ENCODE measurements at places on chromosomes 16 and 17.
A peak's percentile ranks its signal among the peaks of the same experiment; 100 is the strongest.

DNA sequence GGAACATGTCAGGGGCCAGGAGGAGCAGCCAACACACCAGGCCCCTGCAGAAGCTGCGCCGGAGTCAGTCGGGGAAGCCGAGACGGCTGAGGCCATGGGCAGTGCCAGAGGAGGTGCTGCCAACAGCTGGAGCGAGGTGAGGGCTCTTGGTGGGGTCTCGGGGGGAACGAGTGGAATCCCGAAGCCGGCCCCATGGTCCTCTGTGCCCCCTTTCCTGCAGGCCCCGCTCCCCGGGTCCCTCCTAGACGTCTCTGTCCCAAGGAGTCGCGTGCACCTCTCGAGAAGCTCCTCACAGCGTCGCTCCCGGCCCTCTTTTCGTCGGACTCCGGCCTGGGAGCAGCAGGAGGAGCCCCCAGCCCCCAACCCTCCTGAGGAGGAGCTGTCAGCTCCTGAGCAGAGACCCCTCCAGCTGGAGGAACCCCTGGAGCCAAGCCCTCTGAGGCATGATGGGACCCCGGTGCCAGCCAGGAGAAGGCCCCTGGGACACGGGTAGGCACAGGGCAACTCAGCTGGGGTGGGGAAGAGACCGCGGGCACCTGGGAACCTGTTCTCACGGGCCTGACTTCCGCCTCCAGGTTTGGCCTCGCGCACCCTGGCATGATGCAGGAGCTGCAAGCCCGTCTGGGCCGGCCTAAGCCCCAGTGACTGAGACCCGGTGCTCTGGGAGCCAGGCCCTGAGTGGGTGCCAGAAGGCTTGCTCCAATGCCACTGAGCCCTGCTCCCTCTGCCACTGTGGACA is 3.6 kb downstream of the APOBR start:
- no peak for DNase-seq

GRCh38 chr17:49217651-49218413 is 7.3 kb downstream of the ABI3 start:
- peak; percentile 76 for DNase-seq

GRCh38 chr17:2929881-2930533 is 133.4 kb downstream of the OR1D5 start:
- peak; percentile 19 for DNase-seq

DNA sequence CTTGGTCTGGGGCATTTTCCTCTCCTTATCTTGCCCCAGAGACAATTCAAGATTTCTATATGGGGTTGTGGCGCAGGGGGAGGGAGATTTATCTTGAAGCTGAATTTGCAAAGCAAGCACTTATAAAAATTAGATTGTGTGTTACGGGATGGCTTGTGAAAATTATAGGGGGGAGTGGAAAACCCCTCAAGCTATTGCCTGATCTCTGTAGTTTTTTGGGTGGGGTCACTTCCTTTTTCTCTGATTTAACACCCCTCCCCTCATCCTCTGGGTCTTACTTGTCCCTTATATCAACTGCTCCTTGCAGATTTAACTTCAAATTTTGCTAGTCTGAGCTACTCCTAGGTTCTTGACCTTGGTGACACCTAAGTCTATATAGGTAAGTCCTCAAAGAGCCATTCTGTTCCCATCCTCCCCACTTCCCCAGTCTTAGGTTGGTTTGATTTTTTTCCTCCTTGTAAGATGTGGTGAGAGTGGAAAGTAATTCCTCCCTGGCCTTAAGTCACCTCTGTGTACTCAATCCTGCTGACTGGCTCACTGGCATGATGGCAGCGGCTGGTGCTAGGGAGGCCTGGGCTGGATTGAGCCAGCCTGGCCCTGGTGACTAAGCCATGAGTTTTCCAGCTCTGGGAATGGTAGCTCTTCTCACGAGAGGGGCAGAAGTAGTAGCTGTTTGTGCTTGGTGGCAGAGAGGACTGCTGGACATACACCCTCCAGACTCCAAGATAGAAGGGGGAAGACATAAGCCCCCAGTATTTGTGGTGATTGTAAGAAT is 2.3 kb downstream of the ARL4D start:
- DNase-seq = no peak

DNA sequence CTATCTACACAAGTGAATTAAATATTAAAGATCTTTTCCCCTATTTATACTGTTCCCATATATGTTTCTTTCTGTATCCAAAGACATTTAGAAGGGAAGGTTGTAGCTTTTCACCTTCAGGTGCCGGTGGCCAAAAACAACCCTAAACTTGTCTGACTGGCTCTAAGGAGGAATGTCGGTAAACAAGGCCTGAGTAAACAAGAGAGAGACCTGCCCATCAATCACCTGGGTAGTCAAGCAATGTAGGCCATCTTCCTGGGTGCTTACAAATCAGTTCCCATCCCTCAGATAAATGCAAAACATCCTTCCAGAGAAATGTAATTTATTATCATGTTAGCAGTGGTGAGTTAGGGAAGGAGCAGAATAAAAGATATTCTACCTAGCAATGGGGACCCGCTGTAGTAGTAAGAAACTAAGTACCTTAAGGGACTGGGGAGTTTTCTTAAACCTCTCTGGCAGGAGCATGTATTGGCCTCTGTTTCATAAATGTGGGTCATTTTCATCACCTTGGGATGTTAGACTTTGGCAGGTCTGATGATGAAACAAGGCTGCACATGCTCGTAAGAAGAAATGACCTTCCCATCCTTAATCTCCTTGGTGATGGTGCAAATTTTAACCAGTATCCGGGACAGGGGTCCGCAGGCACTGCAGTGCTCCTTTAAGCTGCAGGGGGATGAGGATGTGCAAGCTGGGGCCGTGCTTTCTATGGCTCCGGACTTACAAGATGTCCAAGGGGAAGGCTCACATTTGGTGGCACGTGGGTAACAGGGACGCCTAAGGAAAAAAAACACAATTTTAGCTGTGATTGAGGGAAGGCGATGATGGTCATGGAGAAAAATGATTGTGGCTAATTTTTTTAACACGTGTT is 8.4 kb downstream of the KRT39 start:
- DNase-seq = no peak

GRCh38 chr16:27907457-27907972 is 156.0 kb downstream of the GSG1L start:
- DNase-seq = no peak

DNA sequence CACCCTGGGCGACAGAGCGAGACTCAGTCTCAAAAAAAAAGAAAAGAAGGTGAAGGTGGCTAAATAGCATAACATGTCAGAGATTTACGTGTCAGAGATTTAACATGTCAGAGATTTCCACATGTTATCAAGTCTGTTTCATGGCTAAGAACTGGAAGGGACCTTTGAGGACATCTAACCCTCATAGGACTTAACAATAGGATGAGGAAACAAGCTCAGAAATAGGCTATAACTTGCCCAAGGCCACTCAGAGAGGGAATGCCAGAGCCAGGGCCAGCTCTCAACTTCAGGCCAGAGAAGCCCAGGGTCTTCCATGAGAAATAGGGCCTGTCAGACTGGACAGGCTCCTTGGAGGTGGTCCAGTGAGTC is 26.8 kb upstream of the ZNF629 start:
- no peak for DNase-seq

DNA sequence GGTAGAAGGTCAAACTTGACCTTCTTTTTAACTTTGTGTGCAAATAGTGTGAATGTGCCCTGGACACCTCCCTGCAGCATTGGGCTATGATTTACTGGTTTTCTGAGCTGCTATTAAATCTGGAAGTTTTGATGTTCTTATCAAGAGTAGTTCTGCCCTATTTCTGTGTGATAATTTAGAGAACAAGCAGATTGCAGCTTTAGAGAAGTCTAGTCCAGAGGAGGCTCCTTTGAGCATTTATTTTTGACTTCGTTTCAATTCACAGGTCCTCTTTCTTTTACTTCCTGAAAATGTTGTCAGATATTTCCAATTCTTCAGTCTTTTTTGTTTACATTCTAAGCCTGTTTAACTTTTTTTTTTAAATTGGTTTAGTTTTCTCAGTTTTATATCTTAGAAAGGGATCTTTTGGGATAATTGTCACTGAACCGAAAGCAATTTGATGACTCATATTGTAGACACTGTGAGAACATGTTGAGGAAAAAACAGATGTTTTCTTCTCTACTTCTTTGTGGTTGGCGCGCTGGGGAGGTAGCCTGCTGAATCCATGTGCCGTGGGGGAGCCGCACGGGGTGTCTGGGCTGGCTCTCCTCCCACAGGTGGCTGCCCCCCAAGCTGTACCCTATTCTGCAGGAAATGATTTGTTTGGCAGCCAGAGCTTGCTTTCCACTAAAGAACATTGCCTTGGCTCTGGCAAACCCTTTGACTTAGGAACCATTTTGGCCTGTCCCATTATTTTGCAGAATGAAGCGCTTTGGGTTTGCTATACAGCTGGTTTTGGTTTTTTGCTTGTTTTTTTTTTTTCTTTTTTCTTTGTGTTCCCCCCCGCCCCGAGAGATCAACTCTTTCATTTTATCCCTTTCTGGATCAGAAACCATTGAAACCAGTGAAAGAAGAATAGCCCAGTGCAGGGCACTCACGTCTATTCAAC is 53.4 kb downstream of the MFSD11 start:
- DNase-seq = no peak

- DNase-seq = no peak
Observed at GRCh38 chr16:66382171-66382965, 15.9 kb downstream of the CDH5 start.

GRCh38 chr17:51869387-51869786 is 289.1 kb downstream of the CA10 start:
- no peak for DNase-seq

- DNase-seq = no peak
Observed at GRCh38 chr17:5499476-5500231, 13.3 kb downstream of the MIS12 start.

DNA sequence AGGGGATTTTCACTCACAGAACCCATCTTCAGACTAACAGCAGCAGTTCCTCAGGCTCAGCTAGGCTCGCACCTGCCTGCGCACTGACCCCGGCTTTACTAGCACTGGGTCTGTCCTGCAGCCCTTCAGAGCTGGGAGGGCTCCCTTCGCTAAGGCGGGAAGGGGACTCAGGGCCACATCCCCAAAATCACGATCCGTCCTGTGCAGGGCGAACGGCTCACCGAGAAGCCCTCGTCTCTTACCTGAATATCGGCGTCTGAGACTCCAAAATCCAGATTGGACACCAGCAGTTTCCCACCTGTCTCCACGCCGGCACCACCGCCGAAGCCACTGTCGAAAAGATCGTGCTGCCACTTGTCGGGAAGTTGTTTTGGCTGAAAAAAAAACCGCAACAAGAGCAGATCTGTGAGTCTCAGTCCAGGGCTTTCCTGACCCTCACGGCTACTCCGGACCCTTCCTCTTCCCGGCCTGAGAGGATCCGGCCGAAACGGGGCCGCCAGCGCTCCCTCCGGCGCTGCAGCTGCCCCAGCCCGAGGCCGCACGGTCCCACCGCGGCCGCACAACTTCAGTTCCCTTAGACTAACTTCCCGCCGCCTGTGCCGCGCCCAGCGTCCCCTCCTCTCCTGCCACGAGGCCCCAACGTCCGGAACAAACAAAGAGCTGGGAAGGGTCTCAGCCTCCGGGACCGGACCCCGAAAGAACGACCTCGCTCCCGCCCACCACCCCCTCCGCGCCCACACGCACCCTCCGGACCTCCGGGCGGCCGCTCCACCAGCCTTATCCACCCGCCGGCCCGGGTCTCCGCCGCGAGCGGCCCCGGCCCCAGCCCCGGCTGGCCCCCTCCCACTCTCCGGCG is 711 bp downstream of the ALYREF start:
- DNase-seq = peak; percentile 21

- DNase-seq = no peak
Observed at GRCh38 chr16:85246473-85246872, 134.2 kb upstream of the CIBAR2 start.

GRCh38 chr17:65064452-65065019 is 8.0 kb upstream of the GNA13 start:
- DNase-seq = no peak

GRCh38 chr17:1473170-1473569 is 17.1 kb upstream of the CRK start:
- no peak for DNase-seq

GRCh38 chr16:24552705-24553246 is 13.4 kb downstream of the RBBP6 start:
- no peak for DNase-seq

GRCh38 chr17:79132271-79133064 is 57.8 kb downstream of the ENGASE start:
- no peak for DNase-seq

DNA sequence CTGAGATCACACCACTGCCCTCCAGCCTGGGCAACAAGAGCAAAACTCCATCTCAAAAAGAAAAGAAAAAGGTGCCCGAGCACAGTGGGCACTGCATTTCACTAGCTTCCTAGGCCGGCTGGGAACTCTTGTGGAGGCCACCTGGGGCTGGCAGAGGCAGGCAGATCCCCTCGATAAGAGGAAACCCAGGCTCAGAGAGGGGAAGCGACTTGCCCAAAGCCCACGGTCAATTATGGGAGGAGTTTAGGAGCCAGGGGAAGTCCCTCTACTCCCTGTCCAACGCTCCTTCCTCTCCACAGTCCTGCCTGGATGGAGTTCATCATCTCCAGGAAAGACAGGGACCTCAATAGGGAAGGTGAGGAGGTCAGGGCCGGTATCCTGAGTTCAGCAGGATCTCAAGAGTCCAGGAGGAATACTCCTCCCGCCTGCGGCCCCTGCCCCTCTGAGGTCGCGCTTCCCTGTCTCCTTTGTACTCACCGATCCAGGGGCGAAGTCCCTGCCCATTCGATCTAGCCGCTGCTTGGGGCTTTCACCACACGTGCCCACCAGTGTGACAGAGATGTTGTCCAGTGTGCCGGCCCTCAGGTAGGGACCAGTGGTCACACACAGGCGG is 841 bp downstream of the ALOXE3 start:
- no peak for DNase-seq

- no peak for DNase-seq
Observed at GRCh38 chr16:30000735-30001631, 4.9 kb downstream of the INO80E start.

GRCh38 chr17:4720787-4721186 is 10.4 kb downstream of the ARRB2 start:
- no peak for DNase-seq

DNA sequence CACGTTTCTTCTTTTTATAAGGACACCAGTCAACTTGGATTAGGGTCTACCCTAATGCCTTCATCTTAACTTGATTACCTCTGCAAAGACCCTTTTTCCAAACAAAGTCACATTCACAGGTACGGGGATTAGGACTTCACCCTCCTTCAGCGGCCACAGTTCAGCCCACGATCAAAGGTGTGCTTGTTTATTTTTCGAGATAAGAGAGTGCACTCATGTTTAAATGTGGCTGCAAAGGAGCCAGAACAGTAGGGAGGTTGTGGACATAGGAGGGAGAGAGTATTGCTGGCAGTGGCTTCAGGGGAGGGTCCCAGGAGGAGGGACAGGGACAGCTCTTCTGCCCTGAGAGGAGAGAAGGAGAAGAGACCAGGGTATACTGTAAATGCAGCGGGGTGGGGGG is 46.7 kb downstream of the MGAT5B start:
- no peak for DNase-seq

GRCh38 chr16:28983644-28984043 is 1.2 kb upstream of the LAT start:
- DNase-seq = no peak

GRCh38 chr17:29621751-29622194 is 939 bp downstream of the CORO6 start:
- DNase-seq = no peak

GRCh38 chr16:78645657-78646056 is 546.2 kb downstream of the WWOX start:
- DNase-seq = no peak

Data from CD4-positive, alpha-beta T cell treated with Interferon alpha-2 for 1 hour (primary cell).